ENCODE measurements at places on chromosomes 13 and 19.
A peak's percentile ranks its signal among the peaks of the same experiment; 100 is the strongest.

- no peak for DNase-seq
These were observed 588.3 kb upstream of the SLITRK1 start for GRCh38 chr13:84470528-84470927.

- no peak for DNase-seq
These were observed 220.3 kb downstream of the POU4F1 start for GRCh38 chr13:78383071-78383484.

DNA sequence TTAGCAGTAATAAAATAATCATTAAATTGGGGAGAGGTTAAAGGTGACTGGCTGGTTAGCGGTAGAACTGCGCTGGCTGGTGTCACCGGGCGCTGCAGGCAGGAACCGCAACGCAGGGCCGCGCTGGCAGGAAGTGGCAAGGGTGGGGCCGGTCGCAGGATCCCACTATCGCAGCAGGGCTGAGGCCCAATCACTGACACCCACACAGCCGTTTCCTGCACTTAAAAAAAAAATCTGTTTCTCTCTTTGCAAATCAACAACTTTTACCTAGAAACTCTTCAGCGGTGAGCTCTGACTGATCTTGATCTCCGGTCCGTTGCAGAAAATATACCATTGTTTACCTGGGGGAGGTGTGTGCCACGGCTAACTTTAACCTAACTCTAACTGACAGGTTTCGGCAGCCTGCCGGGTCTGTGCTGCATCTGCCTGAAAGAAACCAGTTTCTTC lies 46.9 kb downstream of the KLF2 start:
- no peak for DNase-seq

- no peak for DNase-seq
These were observed 4.8 kb upstream of the LAMP1 start for GRCh38 chr13:113292021-113292862.

GRCh38 chr13:53200498-53201453 lies 172.2 kb downstream of the OLFM4 start:
- no peak for DNase-seq

- no peak for DNase-seq
These were observed 3.8 kb upstream of the CCDC124 start for GRCh38 chr19:17929056-17929455.

GRCh38 chr19:43599635-43600295 lies 3.4 kb downstream of the ZNF576 start:
- DNase-seq, result no peak

DNA sequence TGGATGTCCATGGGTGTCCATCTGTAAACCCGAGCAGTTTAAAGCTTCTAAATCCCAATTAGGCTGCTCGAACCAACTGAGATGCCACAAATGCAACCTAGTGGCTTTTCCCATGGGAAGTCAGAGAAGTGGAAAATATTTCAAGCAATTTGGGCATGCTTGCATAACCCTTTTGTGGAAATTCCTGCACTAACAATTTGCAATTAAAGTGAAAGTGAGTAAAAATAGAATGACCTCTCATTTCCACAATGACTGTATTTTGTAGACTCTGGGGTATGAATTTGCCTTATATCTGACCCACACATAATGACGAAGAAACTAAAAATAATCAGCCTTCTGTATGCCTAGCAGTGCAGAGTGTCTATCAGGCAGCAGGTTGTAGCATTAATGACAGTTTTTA lies 91.8 kb upstream of the TSC22D1 start:
- no peak for DNase-seq

- DNase-seq, result no peak
These were observed 5.3 kb downstream of the CD22 start for GRCh38 chr19:35334144-35334753.

DNA sequence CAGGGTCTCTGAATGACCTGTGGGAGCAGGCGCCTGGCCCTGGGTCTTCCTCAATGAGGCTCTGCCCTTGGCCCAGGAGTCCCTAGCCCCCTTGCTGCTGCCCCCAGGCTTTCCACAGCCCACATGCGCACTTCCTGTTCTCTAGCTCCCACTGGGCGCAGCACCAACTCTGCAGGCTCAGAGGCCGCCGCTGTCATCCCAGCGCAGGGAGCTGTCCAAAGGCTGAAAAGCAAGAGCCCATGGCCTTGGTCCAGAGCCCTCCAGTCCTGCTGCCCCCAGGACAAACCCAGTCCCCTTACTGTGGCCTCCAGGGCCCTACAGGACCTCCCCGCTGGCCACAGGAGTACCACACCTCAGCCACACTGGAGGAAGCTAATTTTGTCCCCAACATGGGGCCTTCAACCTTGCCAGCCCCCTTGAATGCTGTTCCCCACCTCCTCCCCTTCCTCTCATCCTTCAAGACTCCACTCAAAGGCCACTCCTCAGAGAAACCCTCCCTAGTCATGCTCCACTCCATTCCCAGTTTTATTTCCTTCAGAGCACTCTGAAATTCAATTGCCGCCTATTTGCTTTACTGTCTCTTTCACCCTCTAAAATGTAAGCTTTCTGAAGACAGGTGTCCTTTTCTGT lies 8.0 kb upstream of the POU2F2 start:
- DNase-seq, result no peak

- DNase-seq, result no peak
These were observed 7.8 kb upstream of the HIF3A start for GRCh38 chr19:46288896-46289588.

DNA sequence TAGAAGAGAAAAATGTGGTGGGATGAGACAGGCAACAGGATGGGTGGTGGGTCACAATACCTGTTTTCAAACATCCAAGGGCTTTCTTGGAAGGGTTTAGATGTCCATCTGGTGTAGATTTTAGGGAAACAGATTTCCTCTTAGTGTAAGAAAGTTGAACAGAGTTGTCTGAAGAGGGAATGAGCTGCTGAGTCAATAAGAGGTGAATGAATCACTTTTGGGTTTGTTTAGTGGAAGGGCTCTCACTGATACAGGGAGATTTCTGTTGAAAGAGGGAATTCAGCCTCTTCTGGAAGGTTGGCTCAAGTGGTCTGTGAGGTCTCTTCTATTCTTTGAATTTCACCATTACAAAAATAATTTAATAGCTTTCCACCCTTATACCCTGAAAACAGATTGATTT lies 54.6 kb downstream of the LACC1 start:
- no peak for DNase-seq

- no peak for DNase-seq
These were observed 2.3 kb upstream of the ILF3 start for GRCh38 chr19:10651851-10652250.

DNA sequence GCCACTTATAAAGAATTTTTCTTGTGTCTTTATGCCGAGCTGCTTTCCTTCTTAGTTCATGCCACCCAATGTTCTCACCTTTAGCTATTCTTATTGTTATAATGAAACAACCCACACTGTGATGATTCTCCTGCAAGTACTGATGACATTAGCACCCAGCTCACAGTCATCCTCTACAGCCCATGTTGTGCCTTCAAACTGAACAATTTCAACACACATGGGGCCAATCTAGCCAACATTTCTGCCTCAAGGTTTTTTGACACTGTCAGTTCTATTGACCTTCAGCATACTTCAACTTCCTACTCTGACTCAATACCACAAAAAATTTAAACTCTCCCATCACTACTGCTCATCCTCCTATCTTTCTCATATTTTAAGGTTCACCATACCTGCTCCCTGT lies 752.4 kb downstream of the FGF9 start:
- DNase-seq, result no peak

GRCh38 chr13:32415019-32415418 lies 12.9 kb downstream of the N4BP2L1 start:
- no peak for DNase-seq

- no peak for DNase-seq
These were observed 521.9 kb downstream of the KLF5 start for GRCh38 chr13:73580513-73581267.

DNA sequence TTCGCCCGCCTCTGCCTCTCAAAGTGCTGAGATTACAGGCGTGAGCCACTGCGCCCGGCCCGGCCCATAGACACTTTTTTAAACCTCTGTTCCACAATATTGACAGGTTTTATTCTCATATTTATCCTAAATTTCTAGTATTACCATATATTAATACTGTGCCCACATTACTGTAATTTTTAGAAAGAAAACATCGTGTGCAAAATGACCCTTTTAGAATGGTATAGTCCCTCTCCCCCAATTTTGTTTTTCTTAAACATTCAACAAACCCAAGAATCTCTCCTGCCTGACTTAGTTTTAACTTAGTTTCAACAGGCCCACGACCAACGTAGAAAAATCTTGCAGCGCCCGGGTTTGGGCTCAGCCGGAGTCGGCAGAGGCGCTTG lies 9.1 kb downstream of the CDX2 start:
- DNase-seq, result no peak

DNA sequence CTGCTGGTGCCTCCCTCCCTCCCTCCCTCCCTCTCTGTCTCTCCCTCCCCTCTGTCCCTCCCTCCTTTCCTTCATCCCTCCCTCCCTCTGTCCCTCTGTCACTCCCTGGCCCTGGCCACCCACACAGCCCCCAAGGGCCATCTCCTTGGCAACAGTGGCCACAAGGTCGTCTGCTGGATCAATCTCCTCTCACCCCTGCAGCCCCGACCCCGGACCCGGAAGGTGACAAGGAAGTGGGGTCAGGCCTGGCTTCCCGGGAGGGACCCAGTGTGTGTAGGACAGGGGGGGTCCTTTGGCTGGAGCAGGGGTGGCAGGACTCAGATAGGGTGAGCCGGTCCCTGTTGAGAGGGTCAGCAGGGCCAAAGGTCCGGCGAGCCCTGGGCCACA lies 21.9 kb upstream of the TCF3 start:
- DNase-seq, result no peak

GRCh38 chr13:110157718-110158117 lies 149.2 kb downstream of the COL4A1 start:
- DNase-seq, result no peak

GRCh38 chr13:69948016-69948415 lies 159.6 kb upstream of the ATXN8OS start:
- DNase-seq, result no peak

- DNase-seq, result no peak
These were observed 25.5 kb downstream of the OR7A5 start for GRCh38 chr19:14809272-14810057.

DNA sequence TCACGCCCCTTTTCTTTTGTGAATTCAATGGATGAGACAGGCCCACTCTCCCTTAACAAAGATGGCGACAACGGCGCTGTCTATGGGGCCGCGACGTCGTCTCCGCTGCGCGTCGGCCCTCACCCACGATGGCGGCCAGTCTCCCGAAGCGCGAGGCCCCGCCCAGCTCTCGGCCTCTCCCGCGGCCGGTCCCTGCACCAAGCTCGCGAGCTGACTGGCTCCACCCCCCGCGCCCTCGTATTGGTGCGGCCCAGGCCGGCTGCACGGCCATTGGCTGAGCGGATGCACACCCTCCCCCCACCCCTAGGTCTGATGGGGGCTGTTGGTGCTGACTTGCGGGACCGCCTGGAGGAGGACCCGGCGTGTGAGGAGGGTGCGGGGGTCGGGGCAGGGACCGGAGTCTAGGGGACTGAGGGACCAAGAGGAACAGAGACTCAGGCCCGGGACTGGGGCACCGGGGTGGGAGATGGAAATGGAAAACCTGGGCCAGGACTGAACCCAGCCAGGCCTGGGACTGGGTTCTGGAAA lies 4.8 kb downstream of the SPHK2 start:
- peak; percentile 55 for DNase-seq

DNA sequence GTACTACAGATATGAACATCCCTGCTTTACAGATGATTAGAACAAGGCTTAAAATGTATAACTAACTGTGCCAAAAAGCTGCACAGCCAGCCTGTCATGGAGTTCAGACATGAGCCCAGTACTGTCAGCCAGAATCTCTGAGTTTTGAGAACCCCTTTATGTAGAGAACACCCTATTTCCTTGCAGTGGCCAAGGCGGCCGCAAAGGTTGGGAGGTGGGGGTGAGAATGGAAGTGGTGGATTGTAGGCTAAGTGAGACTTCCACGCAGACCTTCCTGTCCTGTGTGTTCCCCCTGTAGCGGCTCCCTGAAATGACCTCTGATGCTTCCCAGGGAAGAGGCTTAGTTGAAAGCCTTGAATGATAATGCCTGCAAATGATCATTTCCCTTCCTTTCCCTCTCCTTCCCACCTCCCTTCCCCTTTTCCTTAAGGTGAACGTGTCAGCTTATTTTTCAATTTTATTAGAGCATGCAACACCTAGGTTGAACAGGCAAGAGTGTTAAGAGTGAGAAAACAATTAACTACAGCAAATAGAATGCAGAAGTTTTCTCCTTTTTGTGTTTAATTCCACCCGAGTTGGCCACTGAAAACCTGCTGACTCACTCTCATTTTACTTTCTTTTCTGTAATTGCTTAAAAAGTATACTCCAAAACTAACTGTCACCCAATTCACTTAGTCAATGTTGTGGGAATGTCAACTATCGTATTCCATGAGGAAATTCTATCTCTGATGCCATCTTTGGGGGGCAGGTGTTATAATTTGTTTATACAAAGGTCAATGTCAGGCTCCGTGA lies 167.0 kb upstream of the EDNRB start:
- no peak for DNase-seq

DNA sequence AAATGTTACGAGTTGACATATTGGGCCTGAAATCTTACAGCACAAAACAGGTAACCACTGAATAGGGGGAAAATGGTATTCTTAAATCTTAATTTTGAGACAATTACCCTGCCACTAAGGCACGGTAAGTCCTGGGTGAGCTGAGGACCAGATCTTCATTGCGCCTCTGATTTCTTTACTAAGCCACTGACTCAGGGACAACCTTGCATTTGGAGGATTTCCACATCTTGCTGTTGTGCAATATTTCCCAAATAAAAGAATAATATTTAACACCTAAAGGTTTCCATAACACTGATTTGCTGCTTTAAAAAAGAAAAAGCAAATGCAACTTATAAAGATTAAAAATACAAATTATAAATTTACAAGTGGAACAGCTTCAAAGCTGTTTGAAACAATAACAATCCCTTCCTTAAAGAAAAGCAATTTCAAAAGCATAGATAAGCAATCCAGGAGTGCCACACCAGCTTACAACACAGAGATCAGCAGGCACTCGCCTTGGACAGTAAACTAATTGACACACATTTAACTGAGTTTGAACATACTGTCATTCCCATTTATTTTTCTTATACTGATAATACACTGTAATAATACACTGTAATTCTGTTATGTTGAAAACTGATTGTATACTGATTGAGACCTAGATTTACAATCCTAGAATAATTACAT lies 79.6 kb upstream of the DOCK9 start:
- no peak for DNase-seq

GRCh38 chr13:100212904-100213553 lies 124.1 kb downstream of the PCCA start:
- DNase-seq, result no peak

DNA sequence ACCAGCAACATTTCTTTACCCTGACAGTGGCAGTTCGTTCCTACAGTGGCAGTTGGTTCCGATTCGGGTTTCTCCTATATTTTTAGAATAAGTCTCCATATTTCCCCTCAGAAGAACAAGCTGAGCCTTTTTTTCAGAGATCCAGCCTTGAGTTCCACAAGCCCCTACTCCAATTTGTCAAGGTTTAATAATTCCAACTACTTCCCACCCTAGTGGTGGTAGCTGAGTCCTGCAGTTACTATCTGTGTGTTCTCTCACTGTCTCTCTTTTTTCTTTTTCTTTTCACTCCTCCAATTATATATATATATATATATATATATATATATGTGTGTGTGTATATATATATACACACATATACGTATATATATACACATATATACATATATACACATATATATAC lies 1347.3 kb downstream of the PCDH9 start:
- no peak for DNase-seq
